M059J (cell line): ENCODE measurements at places on chromosomes 4 and X. TPM values are rescaled to one million over a fixed set of nuclear protein-coding genes. Genes with fewer than 3 reads are reported as not detected.

- no peak for DNase-seq
Measured at GRCh38 chr4:8264106-8264505, 5.4 kb upstream of the HTRA3 start.

DNA sequence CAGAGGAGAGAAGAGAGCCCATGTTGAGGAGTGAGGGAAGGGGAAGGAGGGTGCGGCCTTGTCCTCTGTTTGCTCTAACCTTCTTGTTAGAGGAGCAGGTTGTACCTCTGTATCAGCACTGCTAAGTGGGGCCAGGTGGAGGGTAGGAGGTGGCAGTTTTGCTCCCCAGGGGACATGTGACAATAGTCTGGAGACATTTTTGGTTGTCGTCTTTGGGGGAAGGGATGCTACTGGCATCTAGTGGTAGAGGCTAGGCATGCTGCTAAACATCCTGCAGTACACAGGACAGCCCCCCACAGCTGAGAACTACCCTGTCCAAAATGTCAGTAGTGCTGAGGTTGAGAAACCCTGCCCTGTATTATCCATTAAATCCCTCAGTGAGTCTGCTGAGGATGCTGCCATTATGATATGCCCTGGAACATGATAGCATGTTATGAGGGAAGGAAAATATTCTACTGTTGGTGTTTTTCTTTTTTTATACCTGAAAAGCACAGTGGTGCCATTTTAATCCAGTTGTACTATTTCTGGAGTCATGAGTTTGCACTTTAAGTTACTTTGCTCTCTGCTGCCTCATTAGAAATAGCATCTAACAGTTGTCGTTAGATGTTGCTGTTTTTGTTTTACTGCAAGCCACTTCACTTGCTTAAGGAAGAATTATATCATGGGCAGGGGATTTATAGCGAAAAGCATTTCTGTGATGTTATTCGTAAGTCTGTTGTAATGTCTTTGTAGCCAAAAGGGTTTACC lies 90.6 kb downstream of the LRP2BP start:
- DNase-seq = peak; percentile 51

- peak; percentile 31 for DNase-seq
Measured at GRCh38 chr4:119490335-119490734, 138.3 kb downstream of the PDE5A start.

DNA sequence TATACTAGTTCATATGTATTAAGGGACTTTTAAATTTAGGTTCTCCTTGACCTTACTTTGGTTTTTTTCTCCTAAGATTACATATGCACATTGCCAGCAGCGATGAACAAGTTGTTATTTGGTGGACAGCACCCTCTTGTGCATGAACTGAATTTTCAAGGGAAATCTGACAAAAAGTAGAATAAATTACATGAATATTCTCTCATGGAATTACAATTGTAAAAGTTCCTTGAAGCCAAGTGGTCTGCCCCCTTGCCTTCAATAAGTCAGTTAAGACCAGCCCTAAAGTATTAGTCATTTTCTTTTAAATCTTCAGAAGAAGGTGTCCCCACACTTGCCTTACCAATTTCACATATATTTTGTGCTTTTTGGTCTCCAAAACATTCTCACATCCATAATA lies 30.7 kb upstream of the SMARCA5 start:
- peak; percentile 38 for DNase-seq

GRCh38 chr4:97774347-97774989 lies 368.8 kb downstream of the STPG2 start:
- DNase-seq = no peak

DNA sequence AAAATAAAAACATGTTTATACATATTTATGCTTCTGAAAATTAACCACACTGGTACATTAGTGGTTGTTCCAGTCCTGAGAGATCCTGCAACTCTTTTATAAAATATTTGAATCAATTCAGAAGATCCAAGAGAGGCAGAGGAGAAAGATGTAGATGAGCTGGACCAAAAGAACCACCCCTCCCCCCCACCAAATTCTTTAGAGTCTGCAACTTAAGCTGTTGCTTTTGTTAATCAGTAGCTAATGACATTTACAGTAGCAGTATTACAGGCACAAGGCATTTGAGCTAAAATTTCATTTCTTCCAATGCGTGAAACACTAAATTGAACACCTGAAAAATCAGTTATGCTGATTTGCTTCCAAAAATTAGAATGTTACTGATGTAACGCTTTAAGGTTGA lies 61.5 kb downstream of the PDK3 start:
- DNase-seq = no peak

- DNase-seq = no peak
Measured at GRCh38 chrX:154991039-154991438, 31.5 kb downstream of the F8 start.

The TMEM31 gene
- not detected in 2 replicates for total RNA-seq

The GSX2 gene
- not detected in 2 replicates for total RNA-seq

The ERVMER34-1 gene
- not detected in 2 replicates for total RNA-seq

The CENPI gene
- total RNA-seq = 43.8 and 69.2 TPM in 2 replicates

The CD38 gene
- total RNA-seq = 0.44 and 0.99 TPM in 2 replicates

The UCHL1 gene
- total RNA-seq = 1,483 and 1,510 TPM in 2 replicates
